Activated naive CD4-positive, alpha-beta T cell (primary cell): ENCODE measurements at places on chromosomes 16 and 17.

- DNase-seq = no peak
Observed at GRCh38 chr17:7440113-7440833, 961 bp downstream of the FGF11 start.

- no peak for DNase-seq
Observed at GRCh38 chr17:73643001-73643851, 1.0 kb downstream of the SDK2 start.

DNA sequence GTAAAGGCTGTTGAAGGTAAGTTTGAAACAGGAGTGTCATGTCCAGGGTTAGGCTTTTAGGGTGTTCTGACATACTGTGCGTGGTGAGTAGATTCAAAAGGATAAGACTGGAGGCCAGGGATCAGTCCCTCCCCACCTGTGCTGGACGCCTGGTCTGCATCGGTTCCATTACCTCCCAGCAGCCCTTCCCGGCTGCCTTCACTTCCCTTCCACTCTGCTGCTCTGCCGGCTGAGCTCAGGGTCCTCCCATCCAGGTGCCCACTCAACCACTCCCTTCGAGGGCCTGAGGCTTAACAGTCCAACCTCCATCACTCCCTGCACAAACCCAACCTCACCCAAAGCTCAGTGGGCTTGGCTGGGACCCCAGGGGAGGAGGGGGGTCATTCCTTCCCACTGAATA, 4.1 kb upstream of the SLC5A10 start:
- no peak for DNase-seq

DNA sequence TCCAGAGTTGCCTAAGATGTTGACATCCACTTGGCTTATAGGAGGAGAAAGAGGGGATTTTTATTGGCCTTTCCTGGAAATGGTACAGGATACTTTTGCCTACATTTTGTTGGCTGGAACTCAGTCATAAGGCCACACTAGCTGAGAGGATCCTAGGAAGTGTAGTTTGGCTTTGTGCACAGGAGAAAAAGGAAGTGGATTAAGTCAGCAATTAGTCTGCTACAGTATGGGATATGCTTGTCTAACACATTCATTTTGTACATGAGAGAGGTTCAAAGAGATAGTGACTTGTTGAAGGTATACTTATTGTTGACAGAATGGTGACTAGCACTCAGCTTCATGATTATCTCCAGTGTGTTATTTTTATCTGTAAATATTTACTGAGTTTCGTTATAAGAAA, 10.3 kb downstream of the UTP18 start:
- DNase-seq = no peak

DNA sequence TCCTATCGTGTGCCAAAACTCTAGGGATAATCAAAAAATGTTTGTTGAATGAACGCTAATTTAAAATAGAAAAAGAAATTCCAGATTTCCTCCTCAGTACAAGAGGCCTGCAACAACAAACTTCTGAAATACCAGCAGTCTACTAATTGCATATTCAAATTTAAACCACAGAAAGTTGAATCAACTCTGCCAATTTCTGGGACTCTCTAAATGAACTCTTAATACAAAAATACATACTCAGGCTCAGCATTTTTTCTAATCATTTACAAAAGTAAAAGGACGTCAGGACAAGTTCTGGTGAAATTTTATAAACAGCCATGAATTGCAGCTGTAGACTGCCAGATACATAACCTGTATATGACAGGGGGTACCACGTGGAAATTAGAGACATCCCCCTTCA, 49.0 kb downstream of the KANSL1 start:
- DNase-seq = no peak

GRCh38 chr17:82892899-82893565, 53.2 kb upstream of the ZNF750 start:
- DNase-seq = peak; percentile 69

DNA sequence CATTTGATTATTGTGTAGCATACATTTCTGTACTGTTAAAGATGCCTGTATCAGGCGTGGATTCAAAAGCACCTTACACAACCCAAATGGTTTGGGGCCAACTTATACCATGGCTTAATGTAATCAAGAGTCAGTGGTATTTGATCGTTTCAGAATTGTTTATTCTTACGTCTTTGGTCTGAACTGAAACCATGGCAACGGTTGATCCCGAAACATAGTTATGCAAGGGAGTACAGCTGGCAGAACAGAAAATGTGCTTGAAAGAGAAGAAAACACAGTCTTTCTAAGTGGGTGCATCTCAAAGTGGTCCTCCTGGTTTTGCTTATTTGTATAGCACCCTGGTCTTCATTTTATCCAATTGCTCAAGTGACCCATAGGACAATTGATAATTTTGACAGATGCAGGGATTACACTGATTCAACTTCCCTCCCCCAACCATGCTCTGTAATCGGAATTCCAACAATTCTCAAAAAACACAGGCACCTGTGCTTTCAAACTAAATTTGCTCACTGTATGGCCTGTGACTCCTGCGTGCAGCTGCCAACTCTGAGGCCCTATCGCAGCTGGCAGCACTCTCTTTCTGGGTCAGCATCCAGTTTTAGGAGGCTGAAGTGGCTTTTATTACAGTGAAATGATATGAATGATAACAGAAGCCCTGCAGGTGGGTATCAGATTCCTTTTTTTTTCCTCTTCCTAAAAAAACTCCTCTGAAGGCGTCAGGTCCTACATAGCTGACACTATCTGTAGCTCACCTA, 77.0 kb upstream of the AXIN2 start:
- no peak for DNase-seq

GRCh38 chr16:1378804-1379303, 27.1 kb downstream of the GNPTG start:
- DNase-seq = peak; percentile 15

- DNase-seq = no peak
Observed at GRCh38 chr17:34098699-34099098, 156.4 kb upstream of the CCL2 start.

DNA sequence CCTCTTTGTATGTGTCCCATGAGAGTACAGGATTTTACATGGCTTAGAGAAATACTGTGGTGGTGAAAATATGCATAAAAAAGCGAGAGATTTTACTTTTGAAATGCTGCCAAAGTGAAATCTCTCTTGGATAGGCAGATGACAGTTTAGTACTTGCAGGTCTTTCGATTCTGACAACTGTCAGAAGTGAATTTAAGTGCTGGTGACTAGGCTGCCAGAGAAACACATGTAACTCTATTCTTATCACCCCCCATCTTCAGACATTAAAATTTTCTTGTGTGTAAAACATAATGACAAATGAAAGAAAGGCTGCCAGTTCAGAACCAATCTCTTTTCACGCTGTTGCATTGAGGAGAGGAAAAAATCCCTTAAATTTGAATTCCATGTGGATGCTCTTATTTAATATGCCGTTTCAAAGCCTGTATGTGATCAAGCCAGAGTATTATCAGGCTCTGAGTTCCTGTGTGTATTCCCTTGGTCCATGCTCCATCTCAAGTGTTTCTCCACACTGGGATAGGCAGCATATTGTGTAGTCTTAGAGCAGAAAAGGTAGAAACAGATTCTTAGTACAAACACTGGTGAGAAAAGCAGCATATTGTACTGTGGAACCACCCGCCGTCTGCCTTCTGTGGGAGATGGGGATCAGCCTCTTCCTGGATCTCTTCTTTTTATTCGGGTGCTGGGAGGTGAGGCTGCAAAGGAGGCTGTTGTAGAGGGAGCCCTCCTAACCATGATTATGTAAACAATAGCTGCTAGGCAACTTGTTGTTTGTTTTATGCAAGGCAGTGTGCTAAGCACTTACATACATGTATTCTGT, 291.3 kb downstream of the WWOX start:
- no peak for DNase-seq

DNA sequence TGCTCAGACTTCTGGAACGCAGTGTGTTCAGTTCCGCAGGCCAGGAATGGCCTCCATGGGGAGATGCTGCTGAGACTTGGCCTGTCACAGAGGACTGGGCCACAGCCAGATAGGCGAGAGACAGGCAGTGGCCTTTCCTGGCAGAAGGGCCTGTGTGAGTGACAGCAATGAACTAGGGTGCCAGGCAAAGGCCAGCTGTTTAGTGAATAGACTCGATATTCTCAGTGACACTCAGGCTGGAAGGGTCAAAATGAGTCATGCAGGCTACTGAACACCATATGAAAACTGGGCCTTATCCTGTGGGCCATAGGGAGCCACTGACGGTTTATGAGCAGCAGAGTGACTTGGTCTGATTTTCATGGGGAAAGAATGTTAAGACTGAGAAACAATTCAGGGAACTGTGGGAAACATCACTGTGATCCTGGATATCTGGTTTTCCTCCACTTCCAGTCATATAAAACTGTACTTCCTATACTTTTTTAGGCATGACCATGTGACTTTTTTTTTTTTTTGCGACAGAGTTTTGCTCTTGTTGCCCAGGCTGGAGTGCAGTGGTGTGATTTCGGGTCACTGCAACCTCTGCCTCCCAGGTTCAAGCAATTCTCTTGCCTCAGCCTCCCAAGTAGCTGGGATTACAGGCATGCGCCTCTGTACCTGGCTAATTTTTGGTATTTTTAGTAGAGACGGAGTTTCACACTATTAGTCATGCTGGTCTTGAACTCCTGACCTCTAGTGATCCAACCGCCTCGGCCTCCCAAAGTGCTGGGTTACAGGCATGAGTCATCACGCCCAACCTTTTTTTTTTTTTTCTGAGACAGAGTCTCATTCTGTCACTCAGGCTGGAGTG, 5.2 kb upstream of the NUBP1 start:
- DNase-seq = no peak

DNA sequence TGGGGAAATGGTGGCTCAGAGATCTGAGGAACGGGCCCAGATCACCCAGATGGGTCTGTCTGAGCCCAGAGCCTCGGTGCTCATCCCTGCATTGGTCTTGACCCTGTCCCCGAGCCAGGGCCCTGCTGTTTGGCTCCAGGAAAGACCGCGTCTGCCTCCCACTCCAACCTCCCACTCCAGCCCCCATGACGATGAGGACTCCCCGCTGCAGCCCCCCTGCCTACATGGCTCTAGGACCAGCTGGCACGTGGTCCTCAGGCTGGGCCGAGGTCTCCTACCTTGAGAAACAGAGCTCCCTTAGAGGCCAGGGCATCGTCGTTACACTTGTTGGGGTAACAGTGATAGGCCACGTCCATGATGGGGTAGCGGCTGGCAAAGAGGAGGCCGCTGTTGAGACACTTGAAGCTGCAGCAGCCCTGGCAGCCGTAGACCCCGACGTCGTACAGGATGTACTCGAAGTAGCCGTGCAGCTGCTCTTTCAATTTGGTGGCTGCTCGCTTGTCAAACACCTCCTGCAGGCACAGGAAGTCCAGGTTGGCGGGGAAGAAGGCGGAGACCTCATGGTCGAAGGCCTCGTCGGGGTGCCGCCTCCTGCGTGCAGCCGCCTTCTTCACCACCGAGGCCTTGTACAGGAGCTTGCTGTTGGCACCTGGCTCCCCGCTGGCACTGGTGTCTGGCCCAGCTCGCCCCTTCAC, 59.9 kb downstream of the PRMT7 start:
- DNase-seq = peak; percentile 45

DNA sequence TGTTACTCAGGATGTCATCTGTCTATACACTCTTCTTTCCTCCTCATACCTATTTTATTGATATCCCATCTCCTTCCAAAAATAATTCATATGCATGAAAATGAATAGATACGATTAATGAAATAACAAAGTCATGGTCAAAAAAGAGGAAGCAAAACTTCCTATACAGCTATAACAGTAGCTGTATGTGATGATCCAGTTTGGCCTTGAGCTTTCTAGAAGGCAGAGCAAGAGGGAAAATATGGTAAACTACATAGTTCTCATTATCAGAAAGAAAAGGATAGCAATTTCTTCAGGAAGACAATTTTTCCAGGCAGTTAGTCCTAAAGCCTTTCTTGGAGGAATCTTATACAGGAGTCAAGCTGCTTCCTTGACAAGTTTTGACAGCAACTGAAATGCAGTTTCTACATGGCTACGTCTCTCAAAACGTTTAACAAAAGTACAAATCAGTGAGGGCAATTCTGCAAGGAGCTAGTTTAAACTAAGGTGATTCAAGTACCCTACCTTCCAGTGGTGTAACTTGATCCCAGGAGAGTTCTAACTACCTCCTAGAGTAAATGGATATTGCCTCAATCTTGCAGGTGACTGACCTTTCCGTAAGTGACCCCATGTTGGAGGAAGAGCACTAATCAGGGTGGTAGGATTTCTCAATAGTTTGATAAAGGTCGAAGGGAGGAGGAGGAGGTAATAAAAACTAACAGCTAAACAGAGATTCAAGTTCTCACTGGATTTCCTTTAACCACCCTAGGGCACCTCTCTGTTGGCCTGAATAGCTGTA, 1.0 kb downstream of the SPAG5 start:
- DNase-seq = no peak

GRCh38 chr16:11667824-11668622, at the start of gene SNN:
Gene SNN, plus strand, starts transcription at chr16:11668455. Its CDS starts 7,605 bp downstream, at chr16:11676060.
- DNase-seq = peak; percentile 86

GRCh38 chr16:20181416-20181815, 107.7 kb upstream of the GPR139 start:
- no peak for DNase-seq

- no peak for DNase-seq
Observed at GRCh38 chr17:40063901-40064531, 1.3 kb downstream of the THRA start.

GRCh38 chr16:48444574-48444973, 59.4 kb upstream of the SIAH1 start:
- DNase-seq = no peak

DNA sequence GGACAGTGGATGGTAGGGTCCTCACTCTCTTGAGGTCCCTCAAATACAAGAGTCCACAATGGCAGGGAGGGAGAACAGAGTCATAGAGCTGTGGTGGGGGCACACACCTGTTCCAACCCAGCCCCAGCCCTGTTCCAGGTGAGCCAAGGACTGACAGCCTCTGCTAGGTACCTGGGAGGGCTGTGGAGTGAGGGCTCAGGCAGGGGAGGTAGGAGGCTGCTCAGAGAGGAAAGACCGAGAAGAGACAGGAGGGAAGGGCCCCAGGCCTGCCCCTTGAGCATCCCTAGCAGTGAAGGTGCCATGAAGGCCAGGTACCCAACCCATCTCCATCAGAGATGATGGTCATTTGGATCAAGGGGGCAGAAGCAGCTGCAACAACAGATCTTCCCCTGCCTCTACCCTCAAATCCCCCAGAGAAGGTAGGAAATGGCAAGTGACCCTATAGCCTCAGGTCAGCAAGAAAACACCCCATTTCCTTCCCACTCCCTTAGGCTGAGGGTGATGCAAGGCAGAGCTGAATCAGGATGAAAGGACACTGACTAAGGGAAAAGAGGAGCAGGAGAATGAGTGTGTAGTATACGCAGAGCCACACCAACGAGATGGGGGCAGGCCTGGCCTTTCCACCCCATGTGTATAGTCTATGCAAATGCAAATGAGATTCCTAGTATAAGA, 28.6 kb downstream of the CD300LG start:
- DNase-seq = no peak

DNA sequence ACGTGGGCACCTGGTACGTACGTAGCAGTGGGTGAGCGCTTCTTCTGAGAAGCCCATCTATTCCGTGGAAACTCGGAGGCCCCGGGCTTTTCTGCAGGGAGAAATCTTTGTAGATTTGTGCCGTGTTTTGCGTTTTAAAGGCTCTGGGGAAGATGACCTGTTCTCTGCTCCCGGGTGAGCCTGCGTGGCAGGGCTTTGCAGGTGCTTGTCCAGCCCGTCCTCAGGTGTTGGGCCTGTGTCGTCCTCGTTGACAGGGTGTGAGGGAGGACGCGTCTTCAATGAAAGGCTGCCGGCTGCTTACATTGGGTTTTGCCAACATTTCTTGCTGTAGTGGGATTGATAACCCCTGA, 87.5 kb upstream of the ZNF750 start:
- DNase-seq = no peak
